ENCODE measurements at places on chromosomes 12 and 14. TPM values are rescaled to one million over a fixed set of nuclear protein-coding genes. Genes with fewer than 3 reads are reported as not detected.

Gene FIGNL2
- under 0.01 TPM for total RNA-seq

Gene IL26
- total RNA-seq, result not detected

Gene AGAP2
- total RNA-seq, result under 0.01 TPM

Gene AMDHD1
- total RNA-seq, result 1.0 TPM

Gene PA2G4
- total RNA-seq, result 367 TPM

Gene LMNTD1
- not detected for total RNA-seq

Gene FITM1
- 0.15 TPM for total RNA-seq

Gene VASH1
- 1.3 TPM for total RNA-seq

Gene ANKRD33
- total RNA-seq, result not detected

Gene NT5DC3
- total RNA-seq, result 36.4 TPM

Gene LIN7A
- not detected for total RNA-seq

Gene SLC7A7
- total RNA-seq, result 1.2 TPM

Gene FGF23
- total RNA-seq, result not detected

Gene TPPP2
- total RNA-seq, result not detected

Gene TUBA1A
- total RNA-seq, result 648 TPM

Gene GUCY2C
- not detected for total RNA-seq

Gene TMEM132C
- not detected for total RNA-seq

Gene IGF1
- 1.00 TPM for total RNA-seq

Gene C12orf50
- not detected for total RNA-seq

Gene AKAP6
- 31.0 TPM for total RNA-seq

Gene RAD51AP1
- total RNA-seq, result 31.0 TPM

Gene IL22
- not detected for total RNA-seq

Gene GYS2
- not detected for total RNA-seq

Gene RTL1
- not detected for total RNA-seq

Gene KERA
- total RNA-seq, result not detected
